ENCODE measurements at places on chromosomes 5 and 9.
A peak's percentile ranks its signal among the peaks of the same experiment; 100 is the strongest.

DNA sequence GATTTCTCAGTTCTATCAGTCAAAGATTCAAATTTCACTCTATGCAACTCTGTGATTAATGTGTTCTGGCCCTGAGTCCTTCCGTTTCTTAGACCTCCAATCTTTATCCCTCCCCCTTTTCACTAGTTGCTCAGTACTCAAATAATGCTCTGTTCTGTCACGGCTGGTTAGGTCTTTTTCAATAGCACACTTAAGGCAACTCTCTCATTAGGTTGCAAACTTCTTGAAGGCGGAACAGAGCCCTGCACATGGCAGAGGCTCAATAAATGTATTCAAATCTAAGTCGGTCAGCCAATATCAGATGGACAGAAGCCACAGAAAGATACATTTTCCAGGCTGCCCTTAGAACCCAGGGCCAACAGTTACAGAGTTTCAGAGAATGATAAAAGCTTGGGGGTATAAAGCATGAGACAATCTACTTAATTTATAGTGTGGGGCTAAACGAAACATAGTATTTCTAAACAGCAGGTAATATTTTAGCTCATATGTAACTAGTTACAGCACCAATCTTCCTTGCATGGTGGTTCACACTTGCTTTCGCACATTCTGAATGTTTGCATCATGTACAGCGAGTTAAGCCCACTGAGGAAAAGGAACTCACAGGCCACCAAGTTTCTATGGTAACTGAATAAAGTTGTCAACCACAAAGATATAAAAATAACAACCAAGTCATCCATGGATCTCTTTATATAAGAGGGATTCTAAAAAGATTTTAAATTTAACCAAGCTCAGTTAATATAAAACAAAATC is 67.1 kb upstream of the GOLPH3 start:
- DNase-seq: peak; percentile 54

GRCh38 chr9:10127867-10128266 is 484.9 kb downstream of the PTPRD start:
- DNase-seq: no peak

- DNase-seq: no peak
Observed at GRCh38 chr9:122897969-122898368, 7.2 kb downstream of the RC3H2 start.

GRCh38 chr5:174172566-174172965 is 127.1 kb downstream of the NSG2 start:
- DNase-seq: no peak

GRCh38 chr5:32302835-32303754 is 9.6 kb downstream of the MTMR12 start:
- no peak for DNase-seq

DNA sequence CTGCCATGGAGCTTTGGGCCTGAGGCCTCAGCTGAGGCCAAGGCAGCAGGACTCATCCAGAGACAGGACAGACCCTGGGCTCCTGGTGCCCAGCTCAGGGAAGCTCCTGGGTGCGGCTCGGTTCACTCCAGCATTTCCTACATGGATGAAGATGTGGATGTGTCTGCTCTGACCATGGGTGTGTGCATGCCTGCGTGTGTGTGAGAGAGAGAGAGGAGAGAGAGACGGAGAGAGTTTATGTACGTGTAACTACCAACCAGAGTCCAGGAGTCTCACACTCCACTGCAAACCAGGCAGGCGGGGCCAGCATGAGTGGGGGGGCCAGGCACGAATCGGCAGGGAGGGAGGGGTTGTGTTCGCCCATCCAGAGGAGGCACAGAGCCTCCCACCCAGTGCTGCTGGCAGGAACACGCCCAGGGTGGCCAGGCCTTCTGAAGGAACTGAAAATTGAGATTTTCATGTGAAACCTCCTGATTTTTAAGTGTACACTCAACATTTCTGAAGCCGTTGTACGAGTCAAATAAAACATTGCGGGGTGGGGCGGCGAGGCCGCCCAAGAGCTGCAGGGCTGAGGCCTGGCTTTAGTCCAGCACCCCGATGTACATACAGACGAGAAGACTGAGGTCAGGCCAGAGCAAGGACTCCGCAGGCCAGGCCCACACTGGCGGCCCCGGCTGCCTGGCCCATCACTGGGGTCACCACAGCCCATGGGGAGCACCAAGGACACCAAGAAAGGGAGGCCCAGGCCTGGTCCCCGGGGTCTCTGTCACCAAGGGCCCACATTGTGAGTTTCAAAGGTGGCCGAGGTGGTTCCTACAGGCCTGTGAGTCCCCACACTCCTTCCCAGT is 88.7 kb downstream of the ADAMTS2 start:
- no peak for DNase-seq

- DNase-seq: no peak
Observed at GRCh38 chr5:114362197-114362976, 517 bp downstream of the KCNN2 start.
